AG20443 (cell line): ENCODE measurements at places on chromosomes 12 and 14.
A peak's percentile ranks its signal among the peaks of the same experiment; 100 is the strongest.

GRCh38 chr14:75230140-75230792 lies 48.4 kb upstream of the FOS start:
- peak; percentile 37 for DNase-seq

DNA sequence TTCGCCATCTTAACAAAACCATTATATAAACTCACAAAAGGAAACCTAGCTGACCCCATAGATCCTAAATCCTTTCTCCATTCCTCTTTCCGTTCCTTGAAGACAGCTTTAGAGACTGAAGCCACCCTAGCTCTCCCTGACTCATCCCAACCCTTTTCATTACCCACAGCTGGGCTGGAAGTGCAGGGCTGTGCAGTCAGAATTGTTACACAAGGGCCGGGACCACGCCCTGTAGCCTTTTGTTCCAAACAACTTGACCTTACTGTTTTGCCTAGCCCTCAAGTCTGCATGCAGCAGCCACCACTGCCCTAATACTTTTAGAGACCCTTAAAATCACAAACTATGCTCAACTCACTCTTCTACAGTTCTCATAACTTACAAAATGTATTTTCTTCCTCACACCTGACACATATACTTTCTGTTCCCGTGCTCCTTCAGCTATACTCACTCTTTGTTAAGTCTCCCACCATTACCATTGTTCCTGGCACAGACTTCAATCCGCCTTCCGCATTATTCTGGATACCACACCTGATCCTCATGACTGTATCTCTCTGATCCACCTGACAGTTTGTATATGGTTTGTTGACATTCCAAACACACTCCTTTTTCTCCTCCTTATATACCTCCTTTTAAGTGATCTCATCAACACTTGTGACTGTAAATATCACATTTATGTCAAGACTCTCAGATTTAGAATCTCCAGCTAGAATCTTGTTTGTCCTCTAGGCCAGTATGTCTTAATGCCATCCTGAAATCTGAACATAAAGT lies 208.7 kb downstream of the KITLG start:
- peak; percentile 79 for DNase-seq

- DNase-seq: no peak
These were observed 16.1 kb downstream of the MMAB start for GRCh38 chr12:109557200-109557599.

DNA sequence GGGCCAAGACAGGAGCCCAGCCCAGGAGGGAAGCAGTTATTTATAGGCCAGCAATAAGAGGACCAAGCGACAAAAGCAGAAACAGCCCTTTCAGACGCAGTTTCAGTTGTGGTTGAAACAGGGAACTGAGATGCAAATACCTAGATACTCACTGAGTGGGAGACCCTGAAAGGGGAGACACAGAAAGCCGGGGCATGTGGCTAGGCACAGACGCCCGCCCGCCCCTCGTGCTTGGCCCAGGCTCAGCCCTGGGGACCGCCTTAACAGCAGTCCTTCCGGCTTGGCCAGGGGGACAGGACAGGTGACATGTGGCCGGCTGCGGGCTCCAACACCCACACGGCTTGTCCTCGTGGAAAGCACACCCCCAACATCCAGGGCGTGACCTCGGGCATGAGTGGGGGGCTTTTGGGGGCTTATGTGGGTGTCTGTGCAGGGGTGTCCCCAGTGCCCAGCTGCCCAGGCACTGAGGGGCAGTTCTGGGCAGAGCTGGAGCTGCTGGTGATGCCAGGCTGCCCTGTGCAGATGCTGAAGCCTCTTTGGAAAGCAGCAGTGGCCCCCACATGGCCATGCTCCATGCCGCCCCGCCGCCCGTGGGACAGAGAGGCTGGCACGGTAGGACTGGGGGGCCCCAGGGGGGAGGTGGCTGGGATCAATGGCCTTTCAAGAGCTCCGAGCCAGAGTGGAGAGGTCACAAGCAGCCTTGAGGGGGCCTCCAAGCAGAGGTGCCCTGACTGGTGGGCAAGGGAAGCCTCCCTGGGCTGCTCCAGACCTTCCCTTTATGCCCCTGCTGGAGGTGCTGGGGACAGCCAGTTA lies 2.1 kb downstream of the PLD4 start:
- no peak for DNase-seq

DNA sequence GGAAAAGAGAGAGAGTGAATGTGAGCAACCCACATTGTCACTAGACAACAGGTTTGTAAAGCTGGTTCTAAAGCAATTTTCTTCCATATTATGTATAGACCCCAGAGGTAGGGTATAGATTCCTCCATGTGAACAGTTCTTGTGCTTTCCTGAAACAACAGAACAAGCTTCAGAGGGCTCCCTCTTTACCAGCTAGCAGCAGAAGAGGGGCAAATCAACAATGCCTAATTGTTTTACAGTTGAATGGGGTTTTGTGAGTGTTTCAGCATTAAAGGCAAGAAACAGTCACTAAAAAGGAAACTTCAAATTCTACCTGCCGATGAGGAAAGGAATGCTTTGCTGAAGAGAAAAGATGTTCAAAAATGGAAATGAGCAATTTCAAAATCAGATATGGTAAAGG lies 341.2 kb upstream of the KITLG start:
- DNase-seq: no peak

GRCh38 chr12:68482660-68483059 lies 128.0 kb upstream of the RAP1B start:
- no peak for DNase-seq

GRCh38 chr14:59320763-59321625 lies 132.5 kb downstream of the DAAM1 start:
- no peak for DNase-seq

GRCh38 chr14:99627100-99627499 lies 17.8 kb upstream of the HHIPL1 start:
- DNase-seq: no peak

GRCh38 chr14:50801706-50802105 lies 29.3 kb downstream of the NIN start:
- DNase-seq: peak; percentile 18

GRCh38 chr14:26304056-26304455 lies 293.8 kb downstream of the NOVA1 start:
- DNase-seq: no peak

DNA sequence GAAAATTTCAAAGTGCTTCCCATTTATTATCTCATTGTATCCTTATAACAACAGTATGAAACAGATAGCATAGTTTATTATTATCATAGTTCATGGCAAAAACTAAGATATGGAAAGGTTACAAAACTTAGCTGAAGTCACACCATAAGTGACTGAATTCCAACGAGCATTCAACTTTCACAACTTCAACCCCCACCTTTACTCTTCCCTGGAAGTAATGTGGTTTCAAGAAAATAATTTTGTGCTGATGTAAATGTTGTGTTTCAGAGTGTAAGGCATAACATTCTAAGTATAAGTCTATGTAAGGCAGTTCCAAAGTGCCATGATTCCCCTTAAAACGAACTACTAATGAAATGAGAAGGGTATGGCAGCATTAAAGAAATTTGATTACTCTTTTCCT lies 454.5 kb downstream of the BCAT1 start:
- no peak for DNase-seq

DNA sequence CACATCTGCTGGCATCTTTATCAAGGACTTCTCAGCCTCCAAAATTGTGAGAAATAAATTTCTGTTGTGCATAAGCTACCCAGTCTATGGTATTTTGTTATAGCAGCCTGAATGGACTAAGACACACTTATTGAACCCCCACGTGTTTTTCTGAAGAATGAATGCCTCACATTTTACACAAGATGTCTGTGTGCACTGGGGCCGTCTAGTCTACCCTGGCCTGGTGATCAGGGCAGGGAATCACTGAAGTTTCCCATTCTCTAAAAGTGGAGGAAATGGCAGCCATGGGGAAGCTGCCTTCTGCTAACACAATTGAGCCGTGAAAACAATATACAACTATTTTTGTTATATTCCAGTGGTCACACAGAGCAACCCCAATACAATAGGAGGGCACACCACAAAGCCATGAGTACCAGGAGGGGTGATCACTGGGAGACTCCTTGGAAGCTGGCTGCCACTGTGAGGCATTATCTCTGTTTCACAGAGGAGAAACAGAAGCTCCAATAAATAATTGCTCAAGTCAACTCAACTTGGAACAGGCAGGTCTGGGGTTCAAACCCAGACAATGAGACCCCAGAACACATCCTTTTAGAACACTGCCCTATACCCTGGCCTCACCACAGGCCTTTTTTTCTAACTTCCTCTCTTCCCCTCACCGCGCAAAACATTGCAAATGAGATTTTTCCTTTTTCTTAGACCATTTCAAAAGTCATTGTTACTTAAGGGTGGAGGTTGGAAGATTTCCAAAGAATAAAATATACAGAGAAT lies 18.3 kb upstream of the LTA4H start:
- DNase-seq: no peak

GRCh38 chr14:71119075-71119474 lies 211.8 kb downstream of the PCNX1 start:
- DNase-seq: peak; percentile 32

GRCh38 chr12:120639771-120640721 lies at the start of gene CABP1:
TSS of gene CABP1 (plus strand) at chr12:120640626. CDS start at chr12:120640686, 60 bp downstream.
- no peak for DNase-seq

- no peak for DNase-seq
These were observed 67.5 kb downstream of the SLC41A2 start for GRCh38 chr12:104890476-104891096.

GRCh38 chr14:77965919-77966435 lies 166.1 kb downstream of the ADCK1 start:
- DNase-seq: peak; percentile 74

DNA sequence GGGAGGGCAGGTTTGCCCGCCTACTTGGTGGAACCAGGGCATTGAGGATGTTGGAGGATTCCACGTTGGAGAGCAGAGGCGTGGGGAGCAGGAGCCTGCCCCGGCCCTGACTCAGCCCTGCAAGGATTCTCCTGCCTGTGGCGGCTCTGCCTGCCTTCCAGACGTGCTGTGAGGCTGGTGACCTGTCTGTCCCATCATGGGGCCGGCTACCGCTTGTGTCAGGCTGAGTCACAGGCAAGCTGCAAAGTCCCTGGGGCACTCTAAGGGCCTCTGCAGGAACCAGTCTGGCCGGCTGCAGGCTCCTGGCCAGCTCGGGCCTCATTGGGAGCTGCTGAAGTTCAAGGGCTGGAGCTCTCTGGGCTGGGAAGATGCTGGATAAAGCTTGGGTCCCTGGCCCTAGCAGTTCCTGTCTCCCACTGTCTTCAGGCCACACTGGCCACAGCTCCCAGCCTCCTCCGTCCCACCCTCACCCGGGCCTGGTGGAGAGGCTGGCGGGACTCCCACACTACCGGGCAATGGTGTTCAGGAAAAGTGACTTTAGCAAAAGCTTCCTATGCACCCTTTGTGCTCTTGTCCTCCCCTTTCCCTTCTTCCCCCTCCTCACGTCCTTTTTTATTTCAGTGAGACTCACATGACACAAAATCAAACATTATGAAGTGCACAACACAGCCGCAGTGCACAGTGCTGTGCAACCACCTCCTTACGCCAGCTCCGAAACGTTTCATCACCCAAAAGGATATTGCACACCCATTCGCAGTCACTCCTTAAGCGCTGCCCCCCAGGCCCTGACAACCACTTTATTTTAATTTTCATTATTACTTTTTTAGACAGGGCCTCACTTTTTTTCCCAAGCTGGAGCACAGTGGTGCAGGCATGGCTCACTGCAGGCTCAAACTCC lies 22.0 kb upstream of the ULK1 start:
- peak; percentile 90 for DNase-seq

DNA sequence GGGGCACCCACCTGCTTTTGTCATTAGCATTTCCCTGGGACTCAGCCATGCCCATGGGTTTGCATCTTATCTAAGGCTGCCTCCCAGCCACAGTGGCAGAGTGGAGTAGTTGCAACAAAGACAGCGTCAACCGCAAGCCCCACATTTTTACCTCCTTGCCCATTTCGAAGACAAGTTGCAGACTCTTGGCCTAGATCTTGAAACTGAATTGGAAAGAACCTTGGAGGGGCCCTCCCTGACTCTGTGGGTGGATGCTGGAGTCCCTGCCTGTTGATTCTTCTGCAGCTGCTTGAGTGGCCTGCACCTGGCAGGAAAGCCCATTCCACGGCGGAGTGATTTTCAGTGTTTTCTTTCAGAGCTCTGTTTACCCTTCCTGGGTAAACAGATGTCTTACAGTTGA lies 309.0 kb downstream of the VRK1 start:
- no peak for DNase-seq

DNA sequence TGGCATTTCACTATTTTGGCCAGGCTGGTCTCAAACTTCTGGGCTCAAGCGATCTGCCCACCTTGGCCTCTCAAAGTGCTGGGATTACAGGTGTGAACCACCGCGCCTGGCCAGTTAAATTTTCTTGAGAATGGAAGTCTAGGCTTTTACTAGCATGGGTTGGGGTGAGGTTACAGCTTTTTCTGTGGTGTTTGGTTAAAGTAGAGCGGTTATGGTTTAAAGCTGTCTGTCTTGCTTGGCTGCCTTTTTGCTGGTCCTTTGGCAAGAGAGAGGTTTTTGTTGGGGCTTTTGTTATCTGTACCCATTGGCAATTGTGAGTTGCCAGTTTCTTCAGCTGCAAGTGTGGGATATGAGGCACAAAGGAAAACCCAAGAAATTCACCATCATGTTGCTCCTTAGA lies 84.1 kb downstream of the BRMS1L start:
- DNase-seq: no peak

GRCh38 chr12:40225984-40226602 lies 1.3 kb downstream of the LRRK2 start:
- no peak for DNase-seq

DNA sequence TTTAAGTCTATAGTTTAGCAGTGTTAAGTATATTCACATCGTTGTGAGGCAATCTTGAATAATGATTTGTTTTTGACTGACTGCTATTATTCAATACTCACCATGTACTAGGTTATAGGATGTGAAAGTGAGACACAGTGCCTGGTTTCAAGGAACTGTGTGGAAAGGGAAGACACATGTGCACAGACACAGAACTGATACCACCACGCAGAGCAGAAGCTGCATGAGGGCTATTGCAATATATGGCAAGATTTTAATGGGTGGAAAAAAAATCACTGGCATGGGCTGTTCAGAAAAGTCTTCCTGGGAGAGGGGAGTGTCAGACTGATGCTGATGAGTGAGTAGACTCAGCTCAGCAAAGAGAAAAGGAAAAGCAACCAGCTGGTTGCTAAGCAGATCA lies 10.4 kb downstream of the SLC7A8 start:
- no peak for DNase-seq

DNA sequence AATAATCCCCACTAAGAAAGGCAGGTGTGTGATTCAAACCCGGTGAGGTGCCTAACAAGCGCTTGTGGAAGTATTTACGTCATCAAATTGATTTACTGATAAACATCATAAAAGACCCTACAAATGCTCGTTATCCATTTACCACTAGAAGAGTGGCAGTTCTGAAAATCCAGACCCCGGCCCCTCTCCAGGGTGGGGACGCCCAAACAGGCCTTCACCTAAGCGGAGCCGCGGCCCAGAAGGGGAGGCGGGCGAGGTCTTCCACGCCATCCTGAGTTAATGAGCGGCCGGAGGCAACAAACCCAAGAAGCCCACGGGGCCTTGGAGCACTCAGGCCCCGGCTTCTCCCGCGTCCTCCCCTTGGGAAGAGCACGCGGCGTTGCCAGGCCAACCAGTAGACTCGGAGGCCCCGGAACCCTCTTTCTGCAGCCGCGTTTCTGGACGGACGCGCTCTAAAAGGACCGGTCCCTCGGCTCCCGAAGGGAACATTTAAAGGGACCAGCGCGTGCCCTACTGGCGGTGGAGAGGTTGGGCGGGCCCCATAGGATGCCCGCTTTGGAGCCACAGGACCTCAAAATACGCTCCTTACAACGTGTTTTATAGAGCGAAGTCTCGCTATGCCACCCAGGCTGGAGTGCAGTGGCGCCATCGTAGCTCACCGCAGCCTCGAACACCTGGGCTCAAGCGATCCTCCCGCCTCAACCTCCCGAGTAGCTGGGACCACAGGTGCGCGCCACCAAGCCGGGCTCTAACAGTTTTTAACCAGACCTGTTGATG lies 3.5 kb downstream of the PTPN21 start:
- peak; percentile 92 for DNase-seq
